ENCODE measurements at places on chromosomes 2 and 18.

- no peak for DNase-seq
Measured at GRCh38 chr18:68176901-68177300, 538.0 kb downstream of the TMX3 start.

GRCh38 chr18:24826605-24827004 is 366.2 kb downstream of the HRH4 start:
- no peak for DNase-seq

- no peak for DNase-seq
Measured at GRCh38 chr2:64018701-64019082, 536 bp downstream of the VPS54 start.

GRCh38 chr2:21181957-21182356 is 58.2 kb downstream of the TDRD15 start:
- DNase-seq: no peak

GRCh38 chr18:80148326-80149199 is 39.5 kb downstream of the ADNP2 start:
- DNase-seq: no peak

GRCh38 chr2:189474526-189474925 is 33.3 kb downstream of the WDR75 start:
- no peak for DNase-seq

DNA sequence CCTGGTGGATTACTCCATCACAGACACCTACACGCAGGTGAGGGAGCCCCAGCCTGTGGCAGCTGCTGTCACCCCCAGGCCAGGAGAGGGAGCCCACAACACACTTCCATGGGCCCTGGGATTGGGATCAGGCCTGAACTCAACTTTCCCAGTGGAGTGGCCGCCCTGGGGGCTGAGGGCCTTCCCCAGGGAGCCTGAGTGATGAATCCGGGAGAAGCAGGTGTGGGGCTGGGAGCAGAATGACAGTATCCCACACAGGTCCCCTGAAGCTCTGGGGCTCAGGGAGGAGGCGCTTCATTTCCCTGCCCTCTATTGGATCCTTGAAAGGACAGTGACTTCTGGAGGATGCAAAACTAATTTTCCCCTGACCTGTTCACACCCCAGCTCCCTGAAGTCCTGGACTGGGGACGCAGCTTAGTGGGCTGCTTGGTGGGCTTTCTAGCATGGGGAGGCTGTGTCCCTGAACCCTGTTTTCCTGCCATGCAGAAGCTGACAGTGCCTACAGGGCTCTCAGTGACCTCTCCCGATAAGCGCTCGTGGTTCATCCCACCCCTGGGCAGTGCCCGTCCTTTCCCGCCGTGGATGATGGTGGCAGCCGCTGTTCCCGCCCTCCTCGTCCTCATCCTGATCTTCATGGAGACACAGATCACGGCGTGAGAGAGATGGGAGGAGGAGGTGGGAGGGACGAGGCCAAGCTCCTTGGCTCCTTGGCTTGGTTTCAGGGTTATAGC is 11.0 kb downstream of the SLC4A3 start:
- no peak for DNase-seq

GRCh38 chr2:9341337-9341887 is 81.9 kb downstream of the ITGB1BP1 start:
- DNase-seq: no peak

DNA sequence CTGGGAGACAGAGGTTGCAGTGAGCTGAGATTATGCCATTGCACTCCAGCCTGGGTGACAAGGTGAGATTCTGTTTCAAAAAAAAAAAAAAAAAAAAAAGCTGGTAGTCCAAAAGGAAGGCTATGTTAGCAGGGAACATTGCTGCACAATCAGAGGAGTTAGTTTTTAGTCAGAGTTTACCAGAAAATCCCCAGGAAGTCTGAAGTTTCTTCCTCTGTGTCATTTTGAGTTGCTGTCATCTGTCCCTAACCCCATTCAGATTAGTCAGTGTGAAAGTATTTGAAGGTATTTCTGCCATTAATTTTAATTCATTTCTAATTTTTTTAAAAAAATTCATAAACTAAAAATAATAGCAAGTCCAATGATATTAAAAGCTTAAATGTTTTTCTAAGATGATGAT is 33.5 kb upstream of the CERS6 start:
- no peak for DNase-seq

DNA sequence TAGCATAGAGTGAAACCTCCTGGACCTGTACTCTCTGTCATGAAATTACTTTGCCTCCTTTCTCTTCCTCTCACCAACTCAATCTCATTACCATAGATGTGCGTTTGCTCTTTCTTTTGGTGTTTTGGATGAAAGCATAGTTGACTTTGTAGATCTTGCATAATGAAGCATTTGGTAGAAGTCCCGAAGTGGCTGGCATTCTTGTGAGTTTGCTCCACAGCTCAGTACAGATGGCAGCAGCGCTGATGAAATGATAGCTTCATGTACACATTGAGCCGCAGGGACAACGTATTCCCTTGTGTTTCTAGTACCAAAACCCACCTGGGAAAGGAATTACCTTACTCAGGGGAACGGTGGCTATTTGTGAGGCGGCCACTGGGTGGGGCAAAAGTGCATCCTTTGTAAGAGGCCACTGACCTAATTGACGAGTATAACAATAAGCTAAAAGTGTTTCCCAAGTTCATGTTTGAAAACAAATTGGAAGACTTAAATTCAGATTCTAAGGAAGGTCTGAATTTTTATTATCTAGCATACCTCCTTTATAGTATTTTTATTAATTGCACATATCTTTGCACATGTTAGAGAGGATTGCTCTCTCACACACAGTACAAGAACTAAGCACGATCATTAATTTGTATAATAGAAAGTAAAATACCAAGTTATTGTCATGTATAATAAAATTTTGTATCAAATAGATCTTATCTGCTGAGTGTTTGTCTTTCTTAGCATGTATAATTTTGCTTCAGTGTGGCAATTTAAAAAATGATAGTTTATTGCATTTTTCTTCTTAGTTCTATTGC is 25.4 kb upstream of the CDH7 start:
- no peak for DNase-seq

GRCh38 chr2:26034637-26034992 is 731 bp downstream of the RAB10 start:
- DNase-seq: no peak

- no peak for DNase-seq
Measured at GRCh38 chr2:47386551-47386950, 16.4 kb upstream of the MSH2 start.

DNA sequence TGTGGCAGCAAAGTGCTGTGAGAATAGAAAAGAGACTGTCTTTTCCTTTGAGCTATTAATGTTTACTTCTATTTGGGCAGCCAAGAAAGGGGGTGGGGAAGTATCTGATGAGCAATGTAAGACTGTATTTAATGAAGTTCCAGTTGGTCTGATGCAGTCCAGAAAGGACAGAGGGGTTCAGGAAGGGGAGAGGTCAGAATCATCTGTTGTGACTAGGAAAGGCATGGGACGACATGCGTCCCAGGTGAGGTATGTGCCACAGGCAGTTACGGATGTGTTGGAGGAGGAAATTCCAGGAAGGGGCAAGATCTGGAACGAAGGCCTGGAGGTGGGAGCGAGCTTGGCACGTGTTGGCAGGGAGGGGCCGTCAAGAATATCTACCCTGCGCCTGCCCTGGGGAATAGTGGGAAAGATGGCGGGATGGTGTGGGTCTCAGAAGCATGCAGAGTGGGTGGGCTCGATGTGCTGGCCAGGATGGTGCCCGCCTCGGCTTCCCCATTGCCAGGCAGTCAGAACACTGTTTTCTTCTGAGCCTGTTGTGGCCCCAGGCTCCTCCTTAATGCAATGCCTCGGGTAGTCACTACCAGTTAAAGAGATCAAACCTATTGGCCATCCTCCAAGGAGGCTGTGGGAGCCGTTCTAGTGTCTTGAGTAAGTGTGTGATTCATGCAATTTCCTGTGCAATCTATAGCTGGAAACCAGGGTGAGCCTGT is 57.8 kb upstream of the TXNDC2 start:
- DNase-seq: no peak

DNA sequence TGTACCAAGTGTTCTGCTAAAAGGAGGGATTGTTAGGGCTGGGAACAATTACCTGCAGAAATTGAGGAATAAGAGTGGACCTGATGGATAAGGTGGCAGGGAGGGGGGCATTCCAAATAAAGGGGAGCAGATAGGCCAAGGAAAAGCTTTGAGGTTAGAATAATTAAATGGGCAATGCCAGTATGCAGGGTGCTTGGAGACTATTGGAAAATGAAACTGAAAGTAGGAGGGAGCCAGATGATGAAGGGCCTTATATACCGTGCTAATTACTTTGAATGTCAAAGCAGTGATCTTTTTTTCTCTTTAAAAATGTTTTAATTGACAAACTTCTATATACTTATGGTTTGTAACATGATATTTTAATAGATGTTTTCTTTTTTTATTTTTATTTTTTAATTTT is 42.9 kb downstream of the MMADHC start:
- no peak for DNase-seq

DNA sequence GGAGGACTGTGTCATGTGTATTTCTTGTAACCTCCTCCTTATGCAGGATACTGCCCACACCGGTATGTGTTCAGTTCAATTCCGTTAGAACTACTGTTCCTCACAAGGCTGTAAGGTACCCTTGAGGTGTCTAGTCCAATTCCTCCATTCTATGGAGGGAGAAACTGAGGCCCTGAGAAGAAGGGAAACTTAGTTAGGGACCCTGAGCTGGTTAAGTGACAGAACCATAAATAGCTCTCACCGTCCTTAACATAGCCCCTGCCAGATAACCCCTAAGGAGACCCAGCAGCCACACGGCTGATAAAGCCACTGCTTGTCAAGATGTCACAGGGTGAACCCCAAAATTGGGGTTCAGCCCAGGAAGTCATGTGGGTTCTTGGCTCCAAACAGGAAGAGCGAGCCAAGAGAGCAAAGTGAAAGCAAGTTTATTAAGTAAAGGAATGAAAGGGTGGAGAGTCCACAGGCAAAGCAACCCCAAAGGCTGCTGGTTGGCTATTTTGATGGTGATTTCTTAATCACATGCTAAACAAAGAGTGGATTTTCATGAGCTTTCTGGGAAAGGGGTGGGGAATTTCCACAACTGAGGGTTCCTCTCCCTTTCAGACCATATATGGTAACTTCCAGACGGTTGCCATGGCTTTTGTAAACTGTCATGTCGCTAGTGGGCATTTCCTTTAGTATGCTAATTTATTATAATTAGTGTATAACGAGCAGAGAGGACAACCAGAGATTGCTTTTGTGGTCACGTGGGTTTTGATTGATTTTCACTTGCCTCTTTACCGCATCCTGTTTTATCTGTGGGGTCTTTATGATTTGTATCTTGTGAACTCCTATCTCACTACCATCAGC is 83.4 kb upstream of the RTN4 start:
- DNase-seq: no peak

GRCh38 chr2:17877811-17878280 is 621 bp upstream of the KCNS3 start:
- DNase-seq: no peak

- no peak for DNase-seq
Measured at GRCh38 chr18:65761636-65762295, 11.0 kb downstream of the CDH7 start.

DNA sequence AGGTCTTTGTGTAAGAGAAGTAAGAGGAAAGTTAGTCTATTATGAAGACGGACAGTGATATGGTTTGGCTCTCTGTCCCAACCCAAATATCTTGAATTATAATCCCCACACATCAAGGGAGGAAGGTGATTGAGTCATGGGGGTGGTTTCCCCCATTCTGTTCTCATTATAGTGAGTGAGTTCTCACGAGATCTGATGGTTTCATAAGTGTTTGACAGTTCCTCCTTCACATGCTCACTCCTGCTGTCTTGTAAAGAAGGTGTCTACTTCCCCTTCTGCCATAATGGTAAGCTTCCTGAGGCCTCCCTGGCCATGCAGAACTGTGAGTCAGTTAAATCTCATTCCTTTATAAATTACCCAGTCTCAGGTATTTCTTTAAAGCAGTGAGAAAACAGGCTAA is 67.6 kb downstream of the NEURL3 start:
- DNase-seq: no peak

GRCh38 chr2:153072077-153072476 is 353.7 kb downstream of the ARL6IP6 start:
- no peak for DNase-seq

- no peak for DNase-seq
Measured at GRCh38 chr2:10326151-10326616, 23.5 kb downstream of the HPCAL1 start.

GRCh38 chr2:108906403-108907077 is 82.5 kb downstream of the EDAR start:
- DNase-seq: no peak

DNA sequence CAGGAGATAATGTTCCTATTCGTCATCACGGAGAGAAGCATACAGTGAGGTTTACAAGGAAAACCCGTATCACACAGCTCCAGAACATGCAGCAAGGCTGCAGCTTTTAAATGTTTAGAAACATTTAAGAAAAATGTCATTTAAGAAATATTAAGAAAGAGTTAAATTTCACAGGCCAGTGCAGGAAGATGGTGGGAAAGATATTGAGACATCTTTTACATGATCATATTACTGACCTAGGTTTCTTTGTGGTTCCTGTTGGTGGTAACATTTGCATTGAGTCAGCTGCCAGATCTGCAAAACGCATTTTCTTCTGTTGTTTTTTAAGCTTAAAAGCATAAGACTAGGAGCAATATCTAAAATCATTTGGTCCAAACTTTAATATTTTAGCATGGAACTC is 44.9 kb downstream of the CPO start:
- no peak for DNase-seq

DNA sequence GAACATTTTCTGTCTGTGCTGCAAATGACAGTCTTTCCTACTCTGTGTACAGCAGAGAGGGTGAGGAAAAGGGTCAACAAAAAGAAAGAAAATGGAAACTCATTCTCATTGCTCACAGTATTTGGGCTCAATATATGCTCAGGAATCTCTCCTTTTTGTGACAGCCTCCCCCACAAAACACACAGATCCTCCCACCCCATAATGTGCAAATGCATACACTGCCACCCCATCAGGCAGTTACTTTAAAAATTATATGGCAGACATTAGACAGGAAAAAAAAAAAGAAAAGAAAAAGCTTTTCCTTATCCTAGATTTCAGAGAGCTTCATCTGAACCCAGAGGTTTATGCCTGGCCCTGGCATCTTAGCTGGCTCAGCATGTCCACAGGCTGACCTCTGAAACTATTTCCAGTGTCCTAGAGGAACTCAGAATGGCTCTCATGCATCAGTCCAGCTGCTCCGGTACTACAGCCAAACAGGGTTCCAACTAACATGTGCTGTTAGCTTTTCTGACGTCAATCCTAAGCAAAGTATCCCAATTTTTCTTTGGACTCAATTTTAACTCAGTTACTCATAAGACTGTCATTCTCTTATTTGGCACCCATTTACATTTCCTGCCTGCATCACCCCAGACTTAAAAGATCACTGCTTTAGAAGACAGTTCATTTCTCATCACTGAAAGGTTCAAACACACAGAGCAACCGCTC is 105.9 kb downstream of the RBMS1 start:
- DNase-seq: no peak

DNA sequence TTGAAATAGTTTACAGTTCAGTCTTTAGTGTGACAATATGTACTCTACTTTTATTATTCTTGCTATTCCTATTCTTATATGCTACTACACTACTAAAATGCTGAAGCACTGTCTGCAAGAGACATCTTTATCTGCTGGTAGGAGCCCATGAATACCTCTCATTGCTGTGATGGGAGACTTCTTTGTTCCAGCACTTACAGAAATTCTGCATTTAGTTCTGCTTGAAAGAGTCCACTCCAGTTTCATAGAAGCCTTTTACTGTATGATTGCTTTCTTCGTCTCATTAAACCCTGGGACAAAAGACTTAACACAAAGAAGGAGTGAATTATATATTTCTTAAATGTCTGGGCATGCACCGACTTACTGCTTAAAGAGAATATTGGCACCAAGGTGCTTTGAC is 272.7 kb downstream of the CD226 start:
- no peak for DNase-seq
